Mucosa of gallbladder (tissue), 1 donor: ENCODE measurements at places on chromosomes 11 and 22. TPM values are rescaled to one million over a fixed set of nuclear protein-coding genes. Genes with fewer than 3 reads are reported as not detected.

DNA sequence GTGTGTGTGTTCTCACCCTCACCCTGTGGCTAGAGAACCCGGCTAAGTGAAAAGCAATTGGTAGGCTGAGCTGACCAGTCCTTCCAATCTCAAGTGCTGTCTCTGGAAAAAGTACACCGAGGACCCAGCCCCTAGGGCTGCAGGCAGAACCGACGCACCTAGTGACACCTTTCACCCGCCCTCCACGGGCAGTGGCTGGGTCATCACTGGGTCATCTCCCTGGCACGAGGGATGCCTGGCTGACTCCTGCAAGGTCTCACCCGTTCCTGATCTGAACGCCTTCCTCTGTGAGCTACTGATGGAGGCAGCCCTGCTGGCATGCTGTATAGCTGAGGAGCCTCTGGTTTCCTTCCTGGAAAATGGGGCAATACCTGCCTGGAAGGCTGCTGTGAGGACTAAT is 311.5 kb downstream of the NTM start:
- DNase-seq = no peak

GRCh38 chr11:40045312-40045711 is 1414.1 kb downstream of the LRRC4C start:
- DNase-seq = no peak

GRCh38 chr22:50481440-50482106 is at the start of gene ADM2:
ADM2 (plus strand) TSS chr22:50481543; CDS start chr22:50481848, 305 bp downstream.
- DNase-seq = no peak

DNA sequence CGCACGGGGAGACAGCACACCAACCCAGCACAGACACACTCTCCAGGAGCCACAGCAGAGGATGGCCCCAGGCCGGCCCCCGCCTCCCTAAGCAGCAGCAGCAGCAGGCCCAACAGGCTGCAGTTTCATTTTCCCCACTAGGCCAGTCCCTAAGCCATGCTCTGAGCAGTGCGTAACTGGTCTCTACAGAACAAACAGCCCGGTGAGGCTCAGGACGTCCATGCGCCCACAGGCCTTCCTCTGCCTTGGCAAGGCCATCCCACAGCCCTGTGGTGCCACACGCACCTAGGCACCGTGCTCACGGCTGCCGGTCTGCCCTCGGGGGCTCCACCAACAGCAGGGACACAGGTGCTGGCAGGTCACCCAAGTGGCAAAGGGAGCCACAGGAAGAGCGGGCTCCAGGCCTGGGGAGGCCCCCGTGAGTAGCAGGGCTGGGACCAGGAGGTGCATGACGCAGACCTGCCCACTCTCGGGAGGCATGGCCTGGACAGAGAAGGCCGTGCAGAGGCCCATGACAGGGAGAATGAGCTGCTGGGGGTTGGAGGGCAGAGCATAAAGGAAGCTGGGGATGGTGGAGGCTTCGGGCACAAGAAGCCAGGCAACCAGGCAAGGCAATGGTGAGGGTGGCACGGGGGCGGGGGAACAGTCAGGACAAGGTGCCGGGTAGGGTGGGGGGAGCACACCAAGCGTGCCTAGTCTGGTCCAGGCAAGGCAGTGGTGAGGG is 1.4 kb upstream of the MOB2 start:
- DNase-seq = no peak

- DNase-seq = no peak
Measured at GRCh38 chr11:32318071-32319055, 117.0 kb downstream of the WT1 start.

DNA sequence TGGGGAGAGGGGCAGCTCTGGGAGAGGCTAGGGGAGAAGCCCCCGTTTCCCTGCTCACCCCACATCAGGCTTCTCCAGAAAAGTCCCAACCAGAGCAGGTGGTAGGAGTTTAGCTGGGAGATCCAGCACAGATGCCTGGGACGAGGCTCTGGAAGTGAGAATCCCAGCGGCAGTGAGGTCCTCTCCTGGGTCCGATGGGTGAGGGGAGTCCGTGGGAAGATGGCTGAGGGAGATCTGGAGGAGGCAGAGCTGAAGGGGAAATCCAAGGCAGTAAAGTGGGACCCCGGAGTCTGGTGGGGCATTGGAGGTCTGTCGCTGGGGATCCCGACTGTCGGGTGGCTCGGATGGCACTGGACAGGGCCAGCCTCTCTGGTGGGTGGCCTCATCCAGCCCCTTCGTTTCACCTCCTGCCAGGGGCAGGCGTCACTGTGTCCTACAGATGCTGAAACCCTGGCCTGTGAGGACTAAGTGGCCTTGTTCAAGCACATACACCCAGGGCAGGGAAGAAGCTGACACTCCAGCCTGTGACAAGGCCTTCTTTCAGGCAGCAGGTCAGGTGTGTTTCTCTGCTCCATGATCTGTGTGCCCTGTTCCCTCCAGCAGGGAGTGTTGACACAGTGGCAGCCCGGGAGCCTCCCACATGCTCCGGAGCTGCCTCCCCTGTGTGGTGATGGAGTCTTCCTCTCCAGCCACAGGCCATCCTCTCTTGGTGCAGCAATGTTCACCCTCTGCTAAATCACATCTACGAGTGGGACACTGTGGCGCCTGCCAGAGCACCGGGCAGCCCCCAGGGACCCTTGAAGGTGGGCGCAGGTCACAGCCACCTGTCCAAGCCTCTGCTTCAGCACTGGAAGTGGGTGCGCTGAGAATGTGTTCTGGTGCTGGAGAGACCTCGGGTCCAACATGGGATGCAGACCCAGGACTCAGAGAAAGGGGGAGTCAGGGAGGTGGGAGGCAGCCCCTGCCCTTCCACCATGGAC is 850.8 kb downstream of the BRD1 start:
- no peak for DNase-seq

The THRSP gene
- total RNA-seq = not detected
